ENCODE measurements at places on chromosomes 2 and 18.
A peak's percentile ranks its signal among the peaks of the same experiment; 100 is the strongest.

GRCh38 chr2:120315367-120316033 is 30.4 kb upstream of the INHBB start:
- no peak for DNase-seq

- DNase-seq: no peak
These were observed 6.2 kb upstream of the CNTNAP5 start for GRCh38 chr2:124018890-124019289.

DNA sequence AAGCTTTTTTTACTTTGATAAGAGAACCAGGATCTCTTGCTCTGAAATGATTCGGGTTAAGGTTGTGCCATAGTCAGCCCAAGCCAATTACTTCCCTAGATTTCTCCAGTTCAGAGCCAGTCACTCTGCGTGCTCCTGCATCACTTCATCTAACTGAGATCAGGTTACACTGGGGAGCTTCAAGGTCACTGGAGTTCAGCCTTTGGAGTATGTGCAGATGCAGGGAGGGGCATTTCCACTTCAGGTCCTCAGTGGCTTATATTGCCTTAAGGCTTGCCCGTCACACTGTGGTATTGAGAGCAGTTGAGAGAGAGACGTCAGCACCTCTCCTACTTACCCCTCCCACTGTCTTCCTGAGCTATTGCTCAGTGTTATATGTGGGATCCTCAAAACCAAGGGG is 317.8 kb downstream of the EPHA4 start:
- DNase-seq: no peak

DNA sequence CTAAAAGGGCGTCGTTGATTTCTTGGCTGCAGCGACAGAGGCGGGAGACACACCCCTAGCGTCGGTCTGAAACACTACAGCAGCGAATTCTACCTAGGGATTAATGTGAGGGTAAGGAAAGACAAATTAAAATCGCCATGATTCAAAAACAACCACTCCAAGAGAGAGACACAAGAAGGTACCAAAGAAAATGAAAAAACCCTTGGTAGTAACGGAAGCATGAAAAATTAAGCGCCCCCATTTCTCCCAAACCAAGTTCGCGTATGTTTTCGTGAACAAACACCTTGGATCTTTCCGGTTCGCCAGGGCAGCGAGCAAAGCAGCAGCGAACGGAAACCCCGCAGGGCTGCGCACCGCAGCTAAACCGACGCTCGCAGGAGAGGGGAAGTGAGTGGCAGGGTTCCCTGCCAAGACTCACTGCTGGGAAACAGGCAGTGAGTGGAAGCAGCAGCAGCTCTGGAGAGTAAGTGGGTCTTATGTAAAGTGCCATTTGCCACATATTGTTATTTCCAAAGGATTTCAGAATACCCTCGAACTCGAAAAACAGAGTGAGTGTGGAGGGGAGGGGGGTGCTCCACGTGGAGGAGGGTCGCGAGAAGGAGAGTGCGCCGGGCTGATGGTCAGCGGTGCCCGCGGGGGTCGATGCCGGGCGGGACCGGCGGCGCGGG is 1.0 kb downstream of the PPP3R1 start:
- peak; percentile 88 for DNase-seq

GRCh38 chr2:172366596-172367150 is 60.7 kb upstream of the ITGA6 start:
- no peak for DNase-seq

DNA sequence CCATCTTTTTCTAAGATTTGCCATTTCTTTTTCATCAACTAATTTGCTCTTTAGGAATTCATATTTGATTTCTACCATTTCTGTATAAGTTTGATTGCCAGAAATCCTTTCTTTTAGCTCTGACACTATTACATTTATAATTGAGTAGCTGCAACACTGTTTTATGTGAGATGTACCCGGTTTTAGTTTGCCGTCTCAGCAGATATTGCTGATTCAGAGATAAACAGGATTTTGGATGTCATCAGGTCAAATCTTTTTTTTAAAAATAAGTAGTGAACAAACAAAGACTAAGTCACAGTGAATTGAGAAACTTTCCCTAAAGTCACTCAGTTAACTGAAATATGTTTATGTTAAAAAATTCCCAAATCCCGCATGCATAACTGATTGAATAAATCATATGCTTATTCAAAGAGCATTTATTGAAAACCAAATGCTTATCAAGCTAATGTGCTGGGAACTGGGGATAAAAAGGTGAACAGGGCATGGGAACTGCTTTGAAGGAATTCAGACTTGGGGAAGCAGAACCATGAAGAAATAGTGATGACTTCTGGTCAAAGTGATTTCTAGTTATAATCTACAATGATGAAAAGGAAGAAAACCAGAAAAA is 19.5 kb upstream of the CCDC102B start:
- no peak for DNase-seq

DNA sequence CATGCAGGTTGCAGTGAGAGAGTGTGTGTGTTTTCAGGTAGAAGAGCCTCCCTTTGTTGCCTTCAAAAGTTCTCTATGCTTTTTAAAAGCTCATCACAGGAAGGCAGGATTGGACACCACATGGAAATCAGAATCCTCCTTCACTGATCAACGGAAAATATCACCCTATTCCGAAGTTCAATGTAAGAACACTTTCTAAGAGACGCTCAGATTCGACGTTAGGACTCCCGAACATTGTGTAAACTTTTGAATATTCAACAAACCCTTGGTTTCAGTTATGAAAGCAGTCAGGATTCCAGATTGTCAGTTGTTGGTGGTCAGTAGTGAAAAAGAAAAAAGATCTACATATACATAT is 561.4 kb upstream of the ID2 start:
- DNase-seq: no peak

DNA sequence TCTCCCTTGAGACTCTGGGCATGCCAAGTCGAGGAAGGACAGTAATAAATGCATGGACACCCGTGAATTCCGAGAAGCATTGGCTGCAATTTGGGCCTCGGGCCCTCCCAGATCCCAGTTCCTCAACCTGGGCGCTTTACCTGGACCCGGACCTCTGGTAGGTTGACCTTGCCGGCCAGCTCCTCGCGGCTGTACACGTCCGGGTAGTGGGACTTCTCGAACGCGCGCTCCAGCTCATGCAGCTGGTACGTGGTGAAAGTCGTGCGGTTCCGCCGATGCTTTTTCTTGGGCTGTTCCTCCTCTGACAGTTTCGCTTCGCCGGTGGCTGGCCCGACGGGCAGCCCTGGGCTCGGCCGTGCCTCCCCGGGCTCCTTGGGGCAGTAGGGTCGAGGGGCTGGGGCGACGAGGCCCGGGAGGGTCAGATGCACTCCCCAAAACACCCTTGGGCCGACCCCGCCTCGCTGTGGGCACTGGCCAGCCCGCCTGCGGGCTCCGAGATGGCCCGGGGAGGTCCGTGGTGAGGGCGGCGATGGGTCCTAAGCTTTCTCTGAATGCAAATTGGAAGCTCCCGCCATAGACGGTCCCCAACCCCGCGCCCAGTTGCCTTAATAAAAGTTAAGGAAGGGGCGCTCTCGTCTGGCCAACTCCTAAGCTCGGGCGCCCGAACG is 899 bp downstream of the RAX start:
- DNase-seq: no peak

GRCh38 chr2:17672583-17673317 is 80.9 kb downstream of the SMC6 start:
- no peak for DNase-seq

GRCh38 chr2:105082107-105082506 is 44.2 kb downstream of the MRPS9 start:
- DNase-seq: no peak

DNA sequence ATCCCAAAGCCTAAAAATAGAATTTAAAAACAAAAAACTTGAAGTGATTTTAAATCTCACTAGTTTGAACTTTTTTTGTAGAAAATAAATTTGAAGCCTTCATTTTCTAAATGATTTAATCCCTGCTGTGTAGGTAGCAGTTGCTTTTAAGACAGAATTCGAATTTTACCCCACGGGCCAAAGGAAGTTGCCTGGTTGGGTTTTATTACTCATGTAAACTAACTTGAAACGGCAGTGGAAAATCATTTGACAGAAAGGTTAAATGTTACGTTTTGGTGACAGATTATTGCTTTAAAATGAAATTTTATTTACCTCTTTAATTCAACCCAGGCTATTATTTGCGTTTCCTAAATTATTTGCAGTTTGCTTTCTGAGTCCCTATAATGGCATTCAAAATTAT is 2.0 kb downstream of the MAPRE2 start:
- DNase-seq: no peak

DNA sequence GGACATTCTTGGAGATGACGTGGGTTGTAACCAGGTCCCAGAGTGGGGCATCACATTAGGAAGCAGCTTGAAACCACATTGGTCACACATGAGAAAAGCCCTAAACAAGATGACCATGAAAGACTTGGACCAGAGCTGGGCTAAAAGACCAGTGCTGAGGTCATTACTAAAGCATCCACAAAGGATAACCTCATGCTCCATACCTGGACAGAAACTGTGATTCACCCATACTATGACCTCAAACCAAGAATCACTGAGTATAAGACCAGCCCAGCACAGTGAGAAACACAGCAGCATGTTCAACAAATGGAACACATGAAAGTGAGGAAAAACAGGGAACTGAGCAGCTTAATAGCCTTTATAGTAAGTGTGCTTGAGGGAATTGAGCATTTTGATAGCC is 635.5 kb upstream of the NETO1 start:
- no peak for DNase-seq

- no peak for DNase-seq
These were observed 12.6 kb upstream of the SFXN5 start for GRCh38 chr2:73083886-73084800.

GRCh38 chr18:49645841-49646351 is 84.0 kb downstream of the LIPG start:
- DNase-seq: no peak

DNA sequence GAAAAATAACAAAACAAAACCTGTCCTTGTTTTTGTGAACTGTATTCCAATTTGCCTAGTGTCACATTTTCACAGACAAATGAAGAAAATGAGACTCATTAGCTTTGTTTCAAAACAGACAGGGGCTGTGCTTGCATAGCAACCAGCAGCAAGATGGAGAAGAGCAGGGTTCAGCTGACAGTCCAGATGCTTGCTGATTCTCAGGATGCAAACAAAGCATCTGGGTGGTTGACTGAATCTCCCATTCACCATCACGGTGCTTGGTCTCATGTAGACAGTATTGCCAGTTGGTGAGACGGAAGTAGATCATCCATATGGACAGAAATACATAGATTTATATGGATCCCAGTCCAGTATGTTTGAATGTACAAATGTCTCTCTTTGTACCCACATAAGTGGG is 326.8 kb downstream of the CCDC85A start:
- DNase-seq: no peak

- DNase-seq: no peak
These were observed 35.1 kb upstream of the CD8A start for GRCh38 chr2:86825693-86826381.

GRCh38 chr2:100011272-100011731 is 131.1 kb downstream of the AFF3 start:
- no peak for DNase-seq

DNA sequence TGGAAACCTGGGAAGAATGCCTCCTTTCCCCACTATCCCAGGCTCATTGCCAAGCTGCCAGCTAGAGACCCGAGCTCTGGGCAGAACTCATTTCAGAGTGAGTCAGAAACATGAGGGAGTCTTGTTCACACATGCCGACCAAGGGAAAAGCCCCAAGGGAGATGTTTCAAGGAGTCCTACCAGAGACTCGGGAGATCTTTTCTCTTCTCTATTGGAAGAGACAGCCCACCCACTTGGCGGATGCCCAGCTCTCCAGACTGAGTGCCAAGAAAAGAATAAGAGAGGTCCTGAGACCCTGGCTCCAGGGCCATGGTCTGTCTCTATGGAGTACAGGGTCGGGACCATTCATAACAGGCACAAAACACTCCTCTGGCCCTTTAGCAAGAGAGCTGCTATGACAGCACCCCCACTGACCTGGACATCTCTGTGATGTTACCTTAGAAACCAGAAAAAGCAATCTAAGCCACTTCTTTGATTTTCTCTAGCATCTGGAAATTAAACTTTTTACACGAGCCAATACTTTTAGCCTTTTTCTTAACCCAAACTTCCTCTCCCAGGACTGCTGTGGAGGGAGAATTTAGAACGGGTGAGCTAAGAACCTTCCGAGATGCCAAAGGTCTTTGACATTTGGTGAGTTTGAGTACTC is 18.5 kb upstream of the IGFBP5 start:
- DNase-seq: no peak

- DNase-seq: no peak
These were observed 11.6 kb downstream of the CFLAR start for GRCh38 chr2:201127570-201127969.

GRCh38 chr18:48621815-48622555 is 83.2 kb downstream of the CTIF start:
- DNase-seq: no peak

- DNase-seq: no peak
These were observed 49.9 kb downstream of the LPIN2 start for GRCh38 chr18:2963048-2963447.

DNA sequence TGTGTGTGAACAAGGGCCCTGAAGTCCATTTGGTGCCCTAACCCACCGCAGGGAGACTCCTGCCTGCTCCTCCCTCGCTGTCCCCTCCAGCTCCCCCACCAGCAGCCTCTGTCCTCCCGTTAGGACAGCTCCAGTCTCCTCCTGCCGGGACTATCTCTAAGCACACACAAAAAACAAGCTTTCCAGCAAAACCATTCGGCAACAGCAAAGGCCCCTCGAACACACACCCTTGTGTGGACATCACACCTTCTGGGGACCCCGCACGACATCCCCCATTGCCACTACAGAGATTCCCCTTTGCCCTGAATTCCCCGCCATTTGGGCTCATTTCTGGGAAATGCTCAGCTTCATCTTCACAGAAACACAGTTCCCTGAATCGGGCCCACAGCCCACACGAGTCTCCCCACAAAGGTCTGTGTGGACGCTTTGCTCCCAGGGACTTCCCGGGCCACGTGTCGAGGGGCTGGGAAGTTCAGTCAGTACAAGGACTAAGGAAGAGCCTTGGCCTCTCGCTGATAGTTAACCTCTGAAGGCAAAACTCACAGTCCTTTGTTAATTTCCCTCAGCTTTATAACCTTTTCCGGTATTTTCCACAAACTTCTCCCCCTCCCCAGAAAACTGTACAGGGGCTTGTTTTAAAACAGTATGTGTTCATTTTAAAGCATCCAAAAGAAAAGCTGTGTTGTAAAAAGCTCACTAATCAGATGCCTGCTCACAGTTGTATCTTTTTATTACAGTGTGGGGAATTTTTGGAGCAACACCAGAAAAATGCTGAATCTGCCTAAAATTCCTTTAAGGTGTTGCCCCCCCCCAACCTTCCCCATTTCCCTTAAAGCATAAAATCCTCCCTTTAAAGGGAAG is 25.9 kb downstream of the SMAD7 start:
- no peak for DNase-seq

GRCh38 chr2:21515903-21516302 is 392.1 kb downstream of the TDRD15 start:
- DNase-seq: no peak

Data from HL-60 (cell line).